ENCODE measurements at places on chromosomes 2 and 18. TPM values are rescaled to one million over a fixed set of nuclear protein-coding genes. Genes with fewer than 3 reads are reported as not detected.

The ADAM23 gene
- total RNA-seq: 0.42 TPM

The OR6B2 gene
- total RNA-seq: not detected

DNA sequence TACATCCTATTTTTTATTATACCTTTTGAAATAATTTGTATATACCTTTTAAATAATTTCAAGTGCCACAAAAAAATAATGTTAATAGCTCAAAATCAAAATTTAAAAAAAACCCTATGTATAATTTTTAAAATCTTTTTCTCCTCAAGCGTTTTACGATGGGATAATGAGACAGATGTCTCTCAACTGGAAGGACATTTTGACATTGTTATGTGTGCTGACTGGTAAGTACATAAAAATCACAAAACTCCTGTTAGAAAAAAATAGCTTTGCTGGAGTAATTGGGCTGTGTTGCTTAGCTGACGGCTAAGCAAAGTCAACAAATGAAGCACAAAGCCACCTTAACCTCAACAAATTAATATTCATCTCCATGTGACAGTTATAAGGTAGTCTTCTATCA, 198.0 kb upstream of the SIX3 start:
- DNase-seq: no peak

DNA sequence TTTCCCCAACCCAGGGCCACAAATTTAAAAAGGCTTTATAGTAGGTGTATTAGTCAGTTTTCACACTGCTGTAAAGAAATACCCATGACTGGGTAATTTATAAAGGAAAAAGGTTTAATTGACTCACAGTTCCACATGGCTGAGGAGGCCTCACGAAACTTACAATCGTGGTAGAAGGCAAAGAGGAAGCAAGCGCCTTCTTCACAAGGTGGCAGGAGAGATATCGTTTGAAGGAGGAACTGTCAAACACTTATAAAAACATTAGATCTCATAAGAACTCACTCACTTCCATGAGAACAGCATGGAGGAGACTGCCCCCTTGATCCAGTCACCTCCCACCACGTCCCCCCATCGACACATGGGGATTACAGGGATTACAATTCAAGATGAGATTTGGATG, 70.4 kb downstream of the FECH start:
- no peak for DNase-seq

DNA sequence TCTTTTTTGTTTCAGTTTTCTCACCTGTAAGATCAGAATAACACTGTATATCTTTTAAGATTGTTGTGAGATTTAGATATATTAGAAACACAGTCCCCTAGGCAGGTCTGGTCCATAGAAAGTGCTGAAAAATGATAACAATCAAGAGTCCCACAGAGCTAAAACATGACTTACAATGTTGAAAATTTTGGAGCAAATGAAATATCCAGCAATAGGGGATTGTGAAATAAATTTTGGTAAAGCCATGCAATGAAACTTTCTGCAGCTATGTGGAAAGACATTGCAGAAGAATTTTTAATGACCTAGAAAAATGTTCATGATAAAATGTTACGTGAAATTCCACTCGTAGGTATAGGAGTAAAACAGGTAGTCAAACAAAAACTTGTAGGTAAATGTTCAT, 127.6 kb upstream of the SERPINE2 start:
- DNase-seq: no peak

DNA sequence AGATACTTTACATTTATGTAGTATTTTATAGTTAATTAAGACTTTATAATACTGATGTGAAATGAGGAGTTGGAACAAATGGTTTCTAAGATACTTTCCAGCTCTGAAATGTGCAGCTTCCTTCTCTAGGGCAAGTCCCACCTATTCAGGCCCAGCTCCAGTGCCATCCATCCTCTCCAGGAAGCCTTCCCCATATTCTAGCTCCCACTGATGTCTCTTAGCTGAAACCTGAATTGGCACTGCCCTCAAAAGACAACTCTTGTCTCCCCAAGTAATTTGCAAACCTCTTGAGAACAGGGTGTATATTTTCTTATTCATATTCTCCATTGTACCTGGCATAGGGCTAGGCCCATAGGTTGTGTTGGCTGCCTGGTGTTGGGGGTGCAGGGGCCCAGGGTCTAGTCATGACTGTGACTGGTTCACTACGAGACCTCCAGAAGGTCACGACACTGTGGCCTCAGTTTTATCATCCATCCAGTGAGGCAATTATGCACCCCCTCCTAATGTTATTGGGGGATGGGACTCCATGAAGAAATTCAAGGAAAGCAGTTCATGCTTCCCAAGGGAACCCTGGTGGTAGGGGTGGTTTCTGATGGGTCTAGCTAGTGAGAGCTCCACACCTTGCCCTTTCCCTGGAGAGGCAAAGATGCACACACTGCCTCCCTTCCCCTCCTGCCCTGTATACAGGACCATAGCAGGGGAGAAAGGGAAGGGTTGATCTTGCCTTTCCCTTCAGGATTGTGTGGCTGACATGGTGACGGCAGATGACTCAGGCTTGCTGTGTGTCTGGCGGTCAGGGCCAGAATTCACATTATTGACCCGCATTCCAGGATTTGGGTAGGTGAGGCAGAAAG, 2.8 kb downstream of the WDR54 start:
- DNase-seq: no peak

DNA sequence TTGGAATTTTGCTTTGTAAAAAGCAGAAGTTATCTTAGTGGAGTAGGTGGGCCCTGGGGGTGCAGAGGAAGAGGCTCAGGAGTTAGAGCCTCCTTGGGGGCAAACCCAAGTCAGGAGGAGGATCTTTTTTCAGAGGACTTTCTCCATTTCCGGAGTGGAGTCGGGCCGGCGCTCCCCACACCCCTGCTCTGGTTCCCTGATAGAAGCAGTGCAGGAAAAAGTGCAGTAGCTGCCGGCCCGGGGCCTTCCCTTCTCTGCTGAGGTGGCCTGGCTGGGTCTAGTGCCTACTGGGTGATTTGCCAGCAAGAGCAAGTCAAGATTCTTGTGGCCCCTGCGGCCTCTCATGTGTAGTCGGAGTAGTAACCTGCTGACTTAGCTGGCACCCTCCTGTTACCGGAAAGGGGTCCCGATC, 124.2 kb upstream of the HS6ST1 start:
- DNase-seq: no peak
